ENCODE measurements at places on chromosomes 16 and 17.

DNA sequence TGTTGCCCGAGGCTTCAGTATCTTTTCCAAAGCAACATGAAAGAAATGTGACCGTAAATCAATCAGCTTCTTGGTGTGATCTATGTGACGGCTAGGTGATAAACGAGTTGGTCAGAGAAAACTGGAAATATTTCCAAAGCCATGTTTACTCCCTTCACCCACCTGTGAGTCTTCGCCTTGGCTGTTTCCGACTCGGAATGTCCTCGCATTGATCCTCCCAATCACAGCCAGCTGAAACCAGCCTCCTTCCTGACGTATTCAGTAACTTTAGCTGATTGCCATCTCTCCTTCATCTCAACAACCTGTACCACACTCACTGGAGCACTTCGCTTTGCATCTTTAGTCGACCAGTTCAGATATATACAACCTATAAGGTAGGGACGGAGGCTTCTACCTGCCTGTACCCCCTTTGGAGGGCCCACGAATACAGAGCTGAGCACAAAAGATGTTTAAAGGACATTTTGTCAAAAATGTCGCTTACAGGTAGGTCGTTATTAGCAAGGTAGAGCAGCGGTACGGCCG, 705 bp downstream of the KRABD2 start:
- DNase-seq: no peak

- DNase-seq: no peak
Measured at GRCh38 chr16:86566966-86567700, 504 bp downstream of the FOXC2 start.

DNA sequence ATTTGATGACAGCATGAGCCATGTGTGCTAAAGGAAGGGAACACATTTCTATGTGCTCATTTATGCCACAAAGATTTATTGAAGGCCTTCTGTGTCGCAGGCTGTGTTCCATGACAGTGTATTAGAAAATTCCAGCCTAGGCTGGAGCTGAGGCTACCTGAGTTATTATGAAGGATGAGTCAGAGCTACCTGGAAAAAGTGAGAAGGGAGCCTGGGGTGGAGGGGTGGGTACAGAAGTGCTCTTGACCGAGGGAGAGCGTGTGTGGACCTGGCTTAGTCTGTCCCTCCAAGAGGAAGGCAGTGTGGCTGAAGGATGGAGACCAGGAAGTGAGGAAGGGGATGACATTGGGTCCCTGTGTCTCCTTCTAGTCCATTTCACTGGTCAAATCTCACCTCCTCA, 98.3 kb downstream of the N4BP1 start:
- no peak for DNase-seq

DNA sequence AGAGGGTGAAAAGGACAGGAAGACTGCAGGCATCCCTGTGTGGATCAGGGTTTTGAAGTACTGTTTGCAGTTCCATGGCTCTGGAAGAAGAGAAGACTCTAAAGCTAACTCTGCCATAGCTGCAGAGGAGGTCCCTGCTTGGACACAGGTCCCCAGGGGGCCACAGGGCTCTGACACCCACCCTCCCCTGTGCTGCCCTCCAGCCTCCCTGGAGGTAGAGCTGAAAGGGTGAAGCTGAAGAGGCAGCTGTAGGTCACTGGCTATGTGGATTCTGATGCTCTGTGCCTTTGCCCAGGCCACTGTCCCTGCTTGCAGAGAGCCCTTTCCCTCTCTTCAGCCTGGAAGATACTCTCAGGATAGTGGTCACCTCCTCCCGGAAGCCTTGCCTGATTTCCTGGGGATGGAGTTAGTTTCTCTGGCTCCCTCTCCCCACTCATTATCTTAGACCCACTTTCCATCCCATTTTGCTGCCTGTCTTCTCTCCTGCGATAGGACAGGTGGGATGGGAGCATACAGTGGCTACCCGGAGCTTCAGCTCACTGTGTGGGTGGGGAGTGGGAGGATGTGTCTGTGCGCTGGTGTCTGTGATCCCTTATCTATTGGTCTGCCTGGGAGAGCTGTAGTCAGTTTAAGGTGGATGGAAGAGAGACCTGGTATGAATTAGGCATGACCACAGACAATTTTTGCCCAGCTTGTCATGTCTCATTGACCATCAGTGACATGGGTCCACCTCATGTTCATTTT, 89.8 kb upstream of the TMEM97 start:
- DNase-seq: no peak

- DNase-seq: no peak
Measured at GRCh38 chr16:86035906-86036305, 136.9 kb downstream of the IRF8 start.

- DNase-seq: peak; percentile 28
Measured at GRCh38 chr16:48164907-48165715, 9.3 kb upstream of the ABCC12 start.

- no peak for DNase-seq
Measured at GRCh38 chr16:89484923-89485679, 5.3 kb downstream of the ANKRD11 start.

DNA sequence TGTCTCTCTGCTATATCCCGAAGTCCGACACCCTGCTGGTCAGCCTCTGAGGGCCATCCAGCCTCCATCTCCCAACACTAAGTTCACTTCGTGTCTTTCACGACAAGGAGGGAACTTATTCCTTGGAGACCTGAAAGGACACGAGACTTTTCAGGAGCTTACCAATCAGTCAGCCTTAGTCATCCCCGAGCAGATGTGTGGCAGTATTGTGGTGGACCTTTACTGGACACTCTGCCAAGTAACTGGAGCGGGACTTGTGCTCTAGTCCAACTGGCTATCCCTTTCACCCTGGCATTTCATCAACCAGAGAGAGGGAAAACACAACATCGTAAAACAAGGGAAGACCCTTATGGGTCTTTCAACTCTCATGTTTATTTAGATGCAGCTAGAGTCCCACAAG, 87.1 kb downstream of the EMP2 start:
- DNase-seq: no peak

GRCh38 chr16:29961479-29962343, at the start of gene TMEM219:
Gene TMEM219, plus strand, starts transcription at chr16:29962079. Its CDS starts 1,065 bp downstream, at chr16:29963144.
- DNase-seq: no peak

GRCh38 chr17:77429369-77429968, 288.7 kb downstream of the SEC14L1 start:
- DNase-seq: no peak

DNA sequence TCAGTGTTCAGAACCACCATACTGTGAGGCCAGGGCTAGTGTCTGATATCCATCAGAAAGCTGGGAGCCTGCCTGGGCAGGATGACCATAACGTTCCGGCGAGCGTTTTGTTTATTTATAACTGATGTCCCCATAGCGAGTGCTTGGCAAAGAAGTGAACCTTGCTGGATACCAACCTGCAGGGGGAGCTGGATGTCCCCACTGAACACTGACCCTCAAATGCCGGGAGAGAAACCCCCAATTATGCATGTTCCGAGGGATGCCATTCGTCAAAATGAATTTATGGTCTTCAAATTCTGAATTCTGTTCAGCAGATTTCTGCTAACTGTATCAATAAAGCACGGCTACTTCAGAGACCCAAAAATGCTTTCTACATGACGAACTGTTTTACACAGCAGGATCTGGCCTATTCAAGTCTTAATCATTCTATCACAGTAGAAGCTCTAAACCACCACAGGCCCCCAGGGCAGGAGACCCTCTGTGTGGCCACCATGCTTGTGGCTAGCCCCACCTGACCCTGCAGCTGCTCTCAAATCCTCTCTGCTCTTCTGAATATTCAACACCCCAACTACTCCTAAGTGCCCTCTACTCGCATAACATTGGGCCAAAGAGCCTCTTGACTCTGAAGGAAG, 15.2 kb downstream of the MED24 start:
- no peak for DNase-seq

DNA sequence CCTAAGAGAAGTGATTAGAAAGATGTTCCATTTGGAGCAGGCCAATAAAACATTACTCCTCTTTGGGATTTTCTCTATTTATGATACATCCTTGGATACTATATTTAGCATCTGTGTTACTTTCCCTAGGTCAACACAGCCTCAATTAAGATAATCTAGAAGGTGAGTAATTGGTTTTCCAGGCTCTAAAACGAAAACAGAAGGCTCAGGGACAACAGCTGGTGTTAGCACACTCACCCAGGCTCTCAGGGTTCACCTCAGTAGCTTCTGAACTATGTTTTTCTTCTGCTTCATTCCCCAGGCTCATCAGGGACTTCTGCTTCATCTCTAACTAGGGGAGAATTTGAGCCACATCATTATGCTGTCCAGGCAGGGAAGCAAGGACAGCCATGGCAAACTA, 76.6 kb downstream of the ZZEF1 start:
- DNase-seq: no peak

DNA sequence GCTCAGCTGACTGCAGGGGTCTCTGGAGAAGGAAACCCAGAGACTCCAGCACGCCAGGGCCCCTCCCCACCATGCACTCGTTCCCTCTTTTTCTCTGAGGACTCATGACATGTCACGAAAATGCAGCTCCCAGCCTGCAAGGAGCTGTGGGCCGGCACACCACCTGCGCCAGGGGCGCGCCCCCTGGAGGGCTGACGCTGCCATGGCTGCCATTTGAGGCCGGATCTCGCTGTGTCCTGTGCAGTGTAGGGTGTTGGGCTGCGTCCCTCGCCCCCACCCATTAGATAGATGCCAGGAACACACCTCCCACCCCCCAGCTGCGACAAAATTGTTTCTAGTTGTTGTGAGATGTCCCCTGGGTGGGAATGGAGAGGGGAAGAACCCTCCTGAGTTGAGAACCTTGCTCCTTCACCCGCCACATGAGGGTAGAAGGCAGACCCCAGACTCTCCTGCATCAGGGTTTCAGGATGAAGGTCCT, 8.2 kb downstream of the SYNGR2 start:
- DNase-seq: no peak

DNA sequence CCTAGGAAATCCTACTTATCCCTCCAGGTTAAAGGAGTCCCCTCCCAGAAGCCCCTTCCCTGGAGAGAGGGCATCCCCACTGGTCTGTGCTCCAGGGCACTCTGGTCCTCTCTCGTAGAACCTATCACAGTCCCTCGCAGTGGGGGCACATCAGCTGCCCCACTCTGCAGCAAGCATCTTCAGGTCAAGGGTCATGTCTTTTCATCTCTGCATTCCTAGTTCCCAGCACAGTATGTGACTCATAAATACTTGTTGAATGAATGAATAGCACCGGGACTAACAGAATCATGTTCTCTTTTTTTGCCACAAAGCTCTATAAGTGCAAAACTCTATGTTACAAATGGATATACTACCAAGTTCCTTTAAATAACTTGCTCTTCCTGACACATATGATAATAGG, 36.0 kb downstream of the RNF157 start:
- peak; percentile 38 for DNase-seq

- no peak for DNase-seq
Measured at GRCh38 chr16:9105189-9105588, 13.7 kb downstream of the HAPSTR1 start.

DNA sequence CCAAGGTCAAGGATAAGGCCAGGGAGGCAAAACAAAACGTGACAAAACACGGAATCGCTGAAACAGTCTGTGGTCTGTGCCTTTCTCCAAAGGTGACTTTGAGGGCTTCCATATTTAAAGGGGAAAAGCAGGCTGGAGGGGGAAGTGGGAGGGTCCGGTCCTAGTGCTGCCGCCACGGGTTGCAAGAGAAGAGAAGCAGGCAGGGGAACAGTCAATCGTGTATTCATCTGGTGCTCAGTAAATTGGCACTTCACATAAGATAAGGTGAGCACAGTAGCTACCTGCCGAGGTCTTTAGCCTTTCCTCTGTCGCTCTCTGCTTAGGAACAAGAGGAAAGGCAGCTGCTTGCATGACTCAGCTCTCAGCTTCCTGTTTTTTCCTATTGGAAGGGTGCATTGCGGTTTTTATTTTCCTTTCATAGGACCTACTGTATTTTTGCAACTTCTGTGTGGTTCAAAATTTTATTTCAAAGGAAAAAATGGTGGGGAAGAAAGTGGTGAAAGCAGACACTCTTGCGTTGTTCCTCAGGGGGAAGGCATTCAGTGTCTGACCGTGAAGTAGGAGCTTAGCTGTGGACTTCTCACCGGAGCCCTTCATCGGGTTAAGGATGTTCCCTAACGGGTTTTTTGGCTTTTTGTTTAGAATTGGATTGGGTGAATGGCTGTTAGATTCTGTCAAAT, 7.1 kb upstream of the LGALS3BP start:
- no peak for DNase-seq

GRCh38 chr17:76131692-76132573, 9.1 kb downstream of the FOXJ1 start:
- DNase-seq: no peak

DNA sequence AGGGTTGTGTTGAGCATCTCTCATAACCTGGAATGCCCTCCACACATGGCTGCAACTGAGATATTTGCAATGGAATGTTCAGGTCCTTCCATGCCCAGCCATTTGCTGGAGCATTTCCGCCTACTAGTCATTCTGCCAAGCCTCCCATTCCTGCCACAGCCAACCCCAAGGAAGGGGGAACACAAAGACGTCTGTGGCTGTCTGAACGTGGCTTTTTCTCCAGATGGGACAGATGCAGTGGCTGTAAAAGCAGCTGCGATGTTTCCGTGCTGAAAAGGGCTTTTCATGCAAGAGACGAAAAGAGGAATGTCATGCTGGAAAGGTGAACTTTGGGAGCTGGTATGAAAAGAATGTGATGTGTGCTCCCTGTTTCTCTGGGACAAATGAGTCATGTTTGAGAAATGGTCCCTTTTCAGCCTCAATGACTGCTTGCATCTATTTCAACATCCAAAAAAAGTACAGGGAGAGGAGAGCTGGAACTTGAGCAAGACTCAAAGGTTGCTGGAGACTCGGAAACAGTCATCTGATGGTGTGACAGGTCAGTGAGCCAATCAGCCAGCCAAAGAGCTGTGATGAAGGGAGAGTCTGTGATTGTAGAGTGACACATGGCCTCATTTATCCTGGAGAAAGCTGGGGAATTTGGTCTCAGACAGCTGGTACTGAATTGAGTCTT, 208.9 kb downstream of the SHISA9 start:
- DNase-seq: peak; percentile 55

DNA sequence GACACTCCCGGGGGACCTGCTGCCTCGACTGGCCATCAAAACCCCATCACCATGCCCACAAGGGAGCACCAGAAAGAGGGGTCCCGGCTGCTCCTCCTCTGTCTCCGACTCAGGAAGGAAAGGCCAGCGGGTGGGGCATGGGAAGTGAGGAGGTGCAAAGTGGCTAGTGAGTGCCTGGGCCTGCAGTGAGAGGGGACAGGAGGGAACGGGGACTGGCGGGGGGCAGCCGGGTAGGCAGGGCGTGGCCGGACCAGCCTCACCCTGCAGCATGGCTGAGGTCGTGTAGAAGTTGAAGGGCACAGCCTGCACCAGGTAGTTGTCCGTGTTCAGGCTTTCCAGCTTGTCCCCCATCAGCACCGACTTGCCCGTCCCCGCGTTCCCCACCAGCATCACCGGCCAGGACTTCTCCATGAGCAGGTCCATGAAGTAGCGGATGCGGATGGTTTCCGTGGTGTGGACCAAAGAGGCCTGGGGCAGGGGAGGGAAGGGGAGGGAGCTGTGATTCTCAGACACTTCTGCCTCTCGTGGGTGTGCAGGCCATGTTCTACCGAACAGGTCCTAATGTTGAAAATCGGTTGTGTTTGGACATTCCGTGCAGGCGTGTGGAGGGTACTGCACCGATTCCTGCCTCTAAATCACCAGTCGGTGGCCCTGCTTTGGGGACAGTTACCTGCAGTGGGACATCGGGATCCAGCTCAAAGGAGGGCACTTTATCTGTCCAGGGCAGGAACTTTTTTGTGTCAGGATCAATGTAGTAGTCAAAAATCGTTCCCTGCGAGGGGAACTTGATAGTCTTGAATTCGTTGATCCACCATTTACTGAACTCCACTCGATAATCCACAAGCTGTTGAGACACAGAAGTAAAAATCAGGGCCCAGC, 91.7 kb downstream of the DNAH17 start:
- no peak for DNase-seq

GRCh38 chr16:69113216-69113615, 7.8 kb downstream of the HAS3 start:
- no peak for DNase-seq
